ENCODE measurements at places on chromosomes 2 and 18. TPM values are rescaled to one million over a fixed set of nuclear protein-coding genes. Genes with fewer than 3 reads are reported as not detected.
A peak's percentile ranks its signal among the peaks of the same experiment; 100 is the strongest.

DIS3L2 gene
- total RNA-seq: 26.4 TPM

NAT8 gene
- total RNA-seq: 8.5 TPM

TTL gene
- 15.7 TPM for total RNA-seq

TFPI gene
- total RNA-seq: 69.9 TPM

GAL3ST2 gene
- total RNA-seq: not detected

CNTNAP5 gene
- not detected for total RNA-seq

ROCK1 gene
- 40.6 TPM for total RNA-seq

PSME4 gene
- total RNA-seq: 23.8 TPM

- no peak for DNase-seq
Measured at GRCh38 chr18:50820901-50821520, 1.2 kb upstream of the MRO start.

DNA sequence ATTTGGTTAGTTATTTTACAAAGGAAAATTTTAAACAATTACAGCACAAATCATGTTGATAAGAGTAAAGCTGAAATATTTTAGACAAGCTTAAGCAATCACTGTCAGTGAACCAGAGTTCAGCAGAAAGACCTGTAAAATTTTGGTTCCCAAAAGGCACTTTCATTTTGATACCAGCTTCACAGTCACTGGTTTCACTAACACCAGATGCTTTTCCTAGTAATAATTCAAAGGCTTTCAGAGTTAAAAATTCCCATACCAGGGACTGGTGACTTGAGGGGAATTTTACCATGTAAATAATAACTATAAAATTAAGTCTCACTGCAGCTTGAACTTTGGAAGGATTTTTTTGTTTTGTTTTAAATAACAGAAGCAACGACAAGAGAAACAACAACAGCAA lies 102.3 kb upstream of the CD302 start:
- no peak for DNase-seq

DNA sequence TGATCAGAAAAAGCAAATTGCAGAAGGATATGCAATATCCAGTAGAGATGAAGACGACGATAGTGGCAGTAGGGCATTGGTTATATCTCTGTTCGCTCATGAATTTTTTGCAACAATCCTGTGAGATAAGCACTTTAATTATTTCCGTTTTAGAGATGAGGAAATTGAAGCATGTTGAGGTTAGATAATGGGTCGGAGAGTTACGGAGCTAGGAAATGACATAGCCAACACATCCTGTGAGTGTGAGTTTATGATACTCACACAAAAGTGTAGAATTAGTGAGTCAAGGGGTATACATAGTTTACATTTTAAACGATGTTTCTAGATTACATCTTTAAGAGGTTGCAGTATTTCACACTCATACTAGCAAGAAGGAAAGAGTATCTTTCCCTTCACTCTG lies 123.1 kb upstream of the ARL4C start:
- DNase-seq: no peak

- DNase-seq: no peak
Measured at GRCh38 chr2:176891105-176891504, 321.5 kb upstream of the HNRNPA3 start.

DNA sequence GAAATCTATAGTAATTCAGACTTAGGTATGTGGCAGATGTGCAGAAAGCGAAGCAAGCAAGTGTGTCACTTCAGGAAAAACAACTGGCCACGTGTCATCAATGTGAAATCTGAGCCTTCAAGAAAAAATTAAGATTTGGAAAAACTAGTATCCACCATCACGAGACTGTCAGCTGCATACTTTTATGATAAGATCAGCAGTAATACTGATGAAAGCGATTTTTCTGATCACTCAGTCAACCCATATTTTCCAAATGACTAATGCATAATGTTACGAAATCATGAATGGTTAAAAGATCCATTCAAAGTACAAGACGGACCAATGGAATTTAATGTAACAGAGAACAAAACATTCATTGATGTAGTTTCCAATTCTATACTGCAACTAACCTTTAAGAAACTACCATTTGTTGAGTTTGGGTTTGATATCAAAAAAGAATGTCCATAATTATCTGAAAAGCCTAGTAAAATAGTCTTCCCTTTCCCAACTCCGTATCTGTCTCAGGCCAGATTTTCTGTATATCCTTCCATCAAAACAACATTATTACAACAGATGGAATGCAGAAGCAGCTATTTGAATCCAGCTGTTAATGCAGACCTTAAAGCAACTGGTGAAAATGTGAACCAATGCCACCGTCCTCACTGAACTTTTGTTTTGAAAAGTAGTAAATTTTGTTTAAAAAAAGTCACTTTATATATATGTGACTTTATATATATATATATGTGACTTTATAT lies 17.0 kb upstream of the BCL2 start:
- DNase-seq: no peak

- no peak for DNase-seq
Measured at GRCh38 chr2:118918017-118918416, 24.0 kb upstream of the MARCO start.

DNA sequence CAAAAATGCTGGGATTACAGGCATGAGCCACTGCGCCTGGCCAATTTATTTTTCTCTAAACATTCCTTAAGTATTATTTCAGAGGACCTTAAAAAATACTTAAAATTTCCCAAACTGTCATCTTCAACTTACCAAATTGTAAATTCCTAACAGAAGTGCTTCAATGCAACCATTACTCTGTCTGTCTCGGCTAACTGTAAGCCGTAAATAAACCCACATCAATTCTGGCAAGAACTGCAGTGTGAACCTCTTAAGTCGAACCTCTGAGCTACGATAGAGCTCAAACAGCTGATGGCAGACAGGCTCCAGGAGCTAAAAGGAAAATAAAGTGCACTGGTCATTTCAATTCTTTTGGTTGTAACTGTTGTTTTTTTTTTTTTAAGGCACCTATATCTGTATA lies 53.4 kb upstream of the ORC2 start:
- DNase-seq: no peak

DNA sequence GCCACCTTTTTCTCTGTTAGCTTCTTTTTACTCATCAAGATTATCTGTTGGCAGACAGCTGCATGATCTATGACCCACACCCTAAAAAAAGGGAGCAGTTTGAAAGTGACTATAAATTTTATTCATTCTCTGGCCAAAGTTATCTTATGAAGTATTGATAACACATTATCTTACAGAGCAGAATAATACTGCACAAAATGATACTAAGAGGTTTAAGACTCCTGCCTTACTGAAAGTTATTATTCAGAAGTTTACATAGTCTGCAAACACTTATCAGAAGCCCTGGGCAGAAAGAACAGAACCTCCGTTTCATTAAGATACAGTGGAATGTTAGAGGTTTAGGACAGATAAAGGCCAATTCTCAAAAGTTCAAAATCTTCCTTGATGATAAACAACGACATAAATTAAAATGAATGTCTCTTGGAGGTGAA lies 78.2 kb downstream of the ZEB2 start:
- no peak for DNase-seq

GRCh38 chr2:213161759-213162515 lies 10.5 kb upstream of the IKZF2 start:
- DNase-seq: no peak

DNA sequence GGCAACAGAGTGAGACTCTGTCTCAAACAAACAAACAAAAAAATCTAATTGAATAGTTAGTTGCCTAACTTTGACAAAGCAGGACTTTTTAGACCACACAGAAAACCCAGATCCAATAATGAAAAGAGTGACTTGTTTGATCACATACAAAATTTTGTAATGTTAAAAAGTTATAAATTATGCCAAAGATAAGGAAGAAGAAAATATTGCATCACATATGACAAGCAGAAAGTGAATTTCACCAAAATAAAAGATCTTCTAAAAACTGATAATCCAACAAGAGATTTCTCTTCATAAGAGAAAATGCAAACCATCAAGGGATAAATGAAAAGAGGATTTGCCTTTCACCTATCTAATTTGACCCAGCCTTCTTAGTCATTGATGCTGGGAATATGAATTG lies 2.8 kb upstream of the RMP24 start:
- no peak for DNase-seq

DNA sequence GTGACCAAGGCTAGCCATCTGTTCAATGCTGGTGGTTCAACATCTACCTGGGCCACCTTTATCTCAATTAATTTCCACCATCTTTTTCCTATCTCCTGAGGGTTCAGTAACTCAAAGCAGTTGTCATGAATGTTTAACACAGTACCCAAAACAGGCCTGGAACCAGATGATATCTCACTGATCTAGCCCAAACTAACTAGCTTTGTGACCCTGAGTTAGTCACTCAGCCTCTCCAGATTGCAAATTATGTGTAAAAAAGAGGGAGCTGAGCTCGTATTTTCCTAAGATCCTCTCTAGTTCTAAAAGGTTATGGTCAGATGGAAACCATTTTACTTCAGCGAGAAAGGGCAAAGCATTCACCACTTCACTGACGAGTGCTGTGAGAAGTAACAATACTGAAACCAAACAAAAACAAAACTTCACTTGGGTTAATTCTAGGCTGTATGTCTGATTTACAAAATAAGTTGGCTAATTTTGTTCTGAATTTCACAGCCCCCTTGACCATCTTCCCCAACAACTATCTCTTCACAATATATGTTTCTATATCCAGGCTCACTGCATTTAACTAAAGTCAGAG lies 14.8 kb downstream of the SPRED2 start:
- DNase-seq: no peak

GRCh38 chr2:27322301-27322765 lies 564 bp downstream of the MPV17 start:
- DNase-seq: peak; percentile 54

DNA sequence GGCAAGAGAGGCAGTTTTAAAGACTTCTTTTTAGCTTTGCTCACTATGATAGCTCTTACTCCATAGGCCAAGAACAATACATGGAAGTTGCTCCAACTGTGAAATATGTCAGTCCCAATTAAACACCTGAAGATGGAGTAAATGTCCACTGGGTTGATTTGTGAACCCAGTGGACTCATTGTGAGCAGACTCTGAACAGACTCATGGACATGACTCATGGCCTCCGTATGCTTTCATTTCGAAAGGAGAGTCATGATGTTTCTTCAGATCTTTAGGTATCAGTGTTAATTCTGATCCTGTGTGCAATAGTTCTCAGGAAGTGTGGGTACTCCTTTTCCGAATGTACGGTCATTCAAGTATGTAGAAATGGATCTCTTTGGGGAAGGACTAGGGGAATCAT lies 5.4 kb upstream of the CWC22 start:
- DNase-seq: no peak

GRCh38 chr2:100978582-100979191 lies 23.4 kb upstream of the RPL31 start:
- no peak for DNase-seq

GRCh38 chr2:141417246-141417797 lies 713.5 kb downstream of the LRP1B start:
- no peak for DNase-seq

DNA sequence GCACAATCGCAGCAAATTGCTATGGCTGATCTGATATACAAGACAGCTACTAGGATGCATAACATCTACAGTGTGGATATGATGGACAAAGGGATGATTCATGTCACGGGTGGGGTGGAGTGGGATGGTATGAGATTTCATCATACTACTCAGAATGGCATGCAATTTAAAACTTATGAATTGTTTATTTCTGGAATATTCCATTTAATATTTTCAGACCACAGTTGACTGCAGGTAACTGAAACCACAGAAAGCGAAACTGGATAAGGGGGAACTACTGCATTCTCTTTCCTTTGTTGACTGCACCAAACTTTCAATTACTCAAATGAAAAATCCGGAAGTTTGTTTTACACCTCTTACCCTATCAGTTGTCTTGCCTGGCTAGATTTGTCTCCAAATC lies 94.4 kb upstream of the NEUROD1 start:
- DNase-seq: no peak

DNA sequence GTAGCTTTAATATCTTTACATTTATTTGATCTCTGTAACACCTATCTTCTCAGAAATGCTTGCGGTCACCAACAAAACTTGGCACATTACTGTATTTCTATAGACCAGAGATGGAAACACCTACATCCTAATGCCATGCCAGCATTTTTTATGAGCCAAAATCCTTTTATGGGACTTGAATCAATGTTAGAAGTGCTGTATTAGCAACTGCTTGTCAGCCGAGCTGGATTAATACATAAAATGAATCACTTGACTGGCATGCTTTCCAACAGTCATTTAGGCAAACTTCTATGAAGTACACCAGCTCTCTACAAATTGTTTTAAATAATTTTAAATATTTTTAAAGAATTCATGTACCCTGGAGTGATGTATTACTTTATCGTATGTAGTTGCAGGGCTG lies 272.9 kb upstream of the NRP2 start:
- no peak for DNase-seq

DNA sequence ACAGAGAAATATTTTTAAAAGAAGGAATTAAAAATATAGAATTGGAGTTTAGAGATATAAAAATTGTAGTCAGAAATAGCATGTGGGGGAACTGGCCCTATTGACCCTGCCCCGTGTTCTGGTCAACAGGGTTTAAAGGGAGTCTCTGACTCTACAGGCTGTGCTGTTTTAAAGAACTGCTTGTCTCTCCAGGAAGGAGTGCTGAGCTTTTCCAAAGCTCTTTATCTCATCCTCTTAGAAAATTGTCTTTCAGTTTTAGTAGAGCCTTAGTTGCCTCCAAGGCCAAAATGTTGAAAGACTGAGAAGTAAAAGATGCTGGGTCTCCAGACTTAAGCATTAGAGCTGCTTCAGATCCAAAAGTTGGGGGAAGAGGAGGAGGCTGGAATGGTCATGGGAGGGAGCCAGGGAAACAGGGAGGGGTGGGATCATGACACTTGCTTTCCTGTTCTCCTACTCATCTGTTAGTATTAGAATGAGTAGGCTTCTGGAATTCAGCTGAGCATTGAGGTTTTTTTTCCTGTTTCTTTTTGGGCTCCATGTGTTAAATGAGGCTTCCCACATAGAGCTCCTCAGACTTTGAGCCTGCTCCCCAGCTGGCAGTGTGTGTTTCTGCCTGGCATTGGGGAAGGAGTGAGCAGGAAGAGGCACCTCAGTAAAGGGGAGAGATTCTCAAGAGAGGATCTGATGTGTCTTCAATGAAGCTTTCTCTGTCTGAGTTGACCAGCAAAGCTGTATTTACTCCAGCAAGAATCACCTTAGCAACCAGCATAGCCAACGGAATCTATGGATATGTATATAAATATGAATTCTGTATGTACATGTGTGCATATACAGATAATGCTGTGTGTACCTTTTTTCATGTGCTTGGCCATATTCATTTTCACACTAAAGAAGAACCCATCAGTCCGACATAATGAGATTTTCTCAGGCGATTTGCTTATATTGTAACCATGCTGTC lies 186.8 kb upstream of the FBXO11 start:
- no peak for DNase-seq

DNA sequence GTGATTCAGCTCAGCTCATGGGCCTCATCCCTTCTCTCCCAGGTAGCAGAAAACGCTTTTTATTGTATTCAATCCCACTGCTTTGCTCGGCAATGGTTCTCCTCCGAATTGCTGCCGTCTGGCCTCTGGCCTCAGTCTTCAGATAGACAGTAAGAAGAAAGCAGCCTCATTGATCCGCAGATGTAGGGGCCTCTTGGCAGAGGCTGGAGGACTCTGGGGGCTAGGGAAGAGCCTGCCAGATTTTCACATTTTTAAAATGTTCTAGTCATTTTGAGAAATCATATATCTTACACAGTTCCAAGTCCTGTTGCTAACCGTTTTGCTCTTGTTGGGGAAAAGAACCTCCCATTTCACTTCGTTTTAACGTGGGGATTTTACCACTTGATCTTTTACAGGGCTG lies 123.3 kb downstream of the RNF144A start:
- no peak for DNase-seq

Measured in Peyer's patch (tissue), 4 donors.